ENCODE measurements at places on chromosomes 2 and 18. TPM values are rescaled to one million over a fixed set of nuclear protein-coding genes. Genes with fewer than 3 reads are reported as not detected.

SYT4 gene
- total RNA-seq = 2.5 TPM

CNTNAP5 gene
- not detected for total RNA-seq

PRADC1 gene
- 69.9 TPM for total RNA-seq

- no peak overlapping the region for H3K4me3 ChIP-seq
- no peak for DNase-seq
- no peaks in the 10 kb centered on the region for H3K27me3 ChIP-seq
- no peaks in the 10 kb centered on the region for H3K4me1 ChIP-seq
- H3K27ac ChIP-seq = no peak overlapping the region
Measured at GRCh38 chr2:216557413-216557812, 58.8 kb downstream of the RPL37A start.

- no peaks in the 10 kb centered on the region for H3K27me3 ChIP-seq
- H3K4me3 ChIP-seq = no peak overlapping the region
- H3K27ac ChIP-seq = peak overlapping the region; percentile 77
- peaks cover 4% of the 10 kb centered on the region for H3K4me1 ChIP-seq
- no peak for DNase-seq
Measured at GRCh38 chr2:85744741-85745601, 8.8 kb upstream of the ATOH8 start.

GRCh38 chr18:79523206-79523735 lies 127.5 kb downstream of the NFATC1 start:
- H3K36me3 ChIP-seq = peaks cover 8% of the 10 kb centered on the region
- DNase-seq = no peak
- H3K4me3 ChIP-seq = peak overlapping the region; percentile 41
- no peaks in the 10 kb centered on the region for H3K27me3 ChIP-seq
- H3K4me1 ChIP-seq = peaks cover 9% of the 10 kb centered on the region

DNA sequence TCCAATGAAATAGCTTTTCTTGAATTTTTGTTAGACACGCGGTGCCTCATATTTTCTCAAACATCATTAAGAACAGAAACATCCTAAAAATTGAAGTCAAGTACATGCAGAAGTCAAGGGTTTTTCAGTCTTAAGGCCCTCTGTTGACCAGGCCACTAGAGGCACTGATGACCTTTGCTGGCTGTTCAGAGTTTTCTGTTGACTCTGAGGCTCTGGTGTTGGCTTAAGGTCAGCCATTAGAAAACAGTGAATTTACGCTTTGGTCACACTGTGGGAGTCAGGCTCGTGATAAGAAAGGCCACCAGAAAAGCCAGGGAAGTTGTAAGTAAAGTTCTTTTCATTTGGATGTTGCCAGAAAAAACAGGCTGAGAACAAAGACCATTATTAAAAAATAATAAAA lies 5.8 kb upstream of the UPP2 start:
- H3K27ac ChIP-seq = no peak overlapping the region
- no peaks in the 10 kb centered on the region for H3K4me1 ChIP-seq
- no peaks in the 10 kb centered on the region for H3K36me3 ChIP-seq
- DNase-seq = no peak
- H3K27me3 ChIP-seq = no peaks in the 10 kb centered on the region
- no peak overlapping the region for H3K4me3 ChIP-seq

DNA sequence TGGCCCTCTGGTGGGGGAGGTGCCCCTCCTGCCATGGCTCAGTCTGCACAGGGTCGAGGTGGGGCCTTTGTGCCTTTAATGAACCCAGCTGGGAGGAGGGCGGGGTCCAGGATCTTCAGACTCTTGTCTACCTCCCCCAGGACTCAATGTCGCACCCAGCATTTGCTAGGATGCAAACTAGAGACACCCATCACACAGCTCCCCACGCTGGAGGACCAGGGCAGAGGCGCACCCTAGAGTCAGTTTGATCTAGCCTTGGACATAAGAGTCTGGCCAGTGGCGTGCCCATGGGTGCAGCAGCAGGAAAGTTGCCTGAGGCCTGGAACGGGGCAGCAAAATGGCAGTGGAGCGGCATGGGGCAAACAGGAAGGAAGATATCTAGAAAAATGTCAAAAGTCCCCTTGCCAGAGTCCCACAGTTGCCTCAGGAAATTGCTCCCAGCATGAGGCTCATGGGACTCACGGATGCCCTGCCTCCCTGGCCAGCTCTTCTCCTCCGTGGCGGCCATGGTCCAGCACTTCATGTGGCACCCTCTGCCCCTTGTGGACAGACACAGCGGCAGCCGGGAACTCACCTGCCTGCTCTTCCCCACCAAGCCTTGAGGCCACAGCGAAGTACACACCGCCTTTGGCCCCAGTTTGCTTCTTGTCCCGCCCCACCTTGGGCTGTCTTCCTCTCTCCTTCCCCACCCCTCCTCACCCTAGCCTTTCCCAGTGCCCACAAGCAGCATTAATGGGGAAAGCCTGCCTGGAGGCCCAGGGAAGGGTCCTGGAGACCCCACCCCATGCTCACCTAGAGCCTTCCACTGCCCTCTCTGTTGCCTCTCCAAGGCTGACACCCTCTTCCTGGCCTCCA lies 17.7 kb downstream of the SH2D6 start:
- no peaks in the 10 kb centered on the region for H3K27me3 ChIP-seq
- no peak for DNase-seq
- no peak overlapping the region for H3K4me3 ChIP-seq
- H3K27ac ChIP-seq = peak overlapping the region; percentile 94

GRCh38 chr2:101496279-101496678 lies 21.4 kb upstream of the RFX8 start:
- H3K27me3 ChIP-seq = no peaks in the 10 kb centered on the region
- no peak overlapping the region for H3K4me3 ChIP-seq
- H3K27ac ChIP-seq = no peak overlapping the region
- no peaks in the 10 kb centered on the region for H3K36me3 ChIP-seq
- no peak for DNase-seq
